ENCODE measurements at places on chromosomes 5 and 9. TPM values are rescaled to one million over a fixed set of nuclear protein-coding genes. Genes with fewer than 3 reads are reported as not detected.

Gene PCDHGA8
- under 0.01 TPM for total RNA-seq

DNA sequence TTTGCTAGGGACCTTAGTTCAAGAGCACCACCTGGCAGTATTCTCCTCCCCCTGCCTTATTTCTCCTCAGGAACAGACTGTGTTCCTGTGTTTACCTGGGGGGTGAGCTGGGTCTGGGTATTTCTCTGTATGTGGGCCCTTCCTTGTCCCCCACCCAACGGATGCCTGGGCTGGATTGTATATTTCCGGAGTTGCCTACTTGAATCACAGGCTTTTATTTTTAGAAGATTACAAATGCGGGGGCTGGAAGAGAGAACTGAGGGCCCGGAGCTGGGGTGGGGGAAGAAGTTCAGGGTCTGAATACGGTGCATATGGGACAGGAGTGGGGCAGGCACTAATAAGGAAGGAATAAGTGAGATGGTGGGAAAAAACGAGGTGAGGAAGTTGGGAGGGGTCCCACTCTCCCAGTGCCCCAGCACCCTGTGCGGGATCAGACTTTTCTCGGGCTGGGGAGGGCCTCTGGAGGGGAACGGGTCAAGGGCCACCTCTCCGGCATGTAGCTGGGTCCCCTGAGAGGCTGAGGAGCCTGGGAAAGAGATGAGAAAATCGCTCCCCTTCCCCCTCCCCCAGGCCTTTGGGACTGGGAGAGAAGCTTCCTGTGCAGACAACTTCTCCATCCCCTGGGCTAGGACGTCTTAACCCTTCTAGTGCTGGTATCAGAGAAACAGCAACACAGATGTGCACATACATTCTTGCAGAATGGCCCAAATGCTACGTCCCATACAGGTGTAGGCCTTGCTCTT is 42.1 kb downstream of the PCDH1 start:
- H3K27me3 ChIP-seq = no peaks in the 10 kb centered on the region
- peak overlapping the region; percentile 14 for H3K27ac ChIP-seq
- DNase-seq = no peak

GRCh38 chr9:123757547-123757946 is 172.4 kb downstream of the DENND1A start:
- H3K27me3 ChIP-seq = no peaks in the 10 kb centered on the region
- peaks cover 11% of the 10 kb centered on the region for H3K36me3 ChIP-seq
- no peak for DNase-seq
- no peak overlapping the region for H3K27ac ChIP-seq

GRCh38 chr5:121019106-121019505 is 555.0 kb downstream of the PRR16 start:
- H3K36me3 ChIP-seq = no peaks in the 10 kb centered on the region
- no peak overlapping the region for H3K27ac ChIP-seq
- H3K4me1 ChIP-seq = no peaks in the 10 kb centered on the region

Gene MEF2C
- 13.6 TPM for total RNA-seq

Gene PCDHB9
- 0.14 TPM for total RNA-seq

DNA sequence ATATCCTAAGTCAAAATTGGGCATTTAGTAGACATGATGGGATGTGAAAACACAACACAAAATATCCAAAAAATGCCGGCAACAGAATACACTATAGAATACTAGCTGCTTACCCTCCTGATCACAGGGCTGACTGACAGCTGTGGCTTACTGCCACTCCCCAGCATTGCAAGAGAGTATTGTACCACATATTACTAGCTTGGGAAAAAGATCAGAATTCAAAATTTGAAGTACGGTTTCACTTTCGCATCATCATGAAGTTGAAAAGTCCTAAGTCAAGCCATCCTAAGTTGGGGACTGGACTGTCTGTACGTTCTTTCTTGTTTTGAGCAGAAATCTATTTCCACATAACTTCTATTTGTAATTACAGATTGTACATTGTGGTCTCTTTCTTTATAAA is 851.4 kb downstream of the MAT2B start:
- no peak overlapping the region for H3K4me3 ChIP-seq
- H3K27ac ChIP-seq = no peak overlapping the region
- H3K27me3 ChIP-seq = no peaks in the 10 kb centered on the region
- H3K36me3 ChIP-seq = no peaks in the 10 kb centered on the region
- no peaks in the 10 kb centered on the region for H3K4me1 ChIP-seq
- no peak for DNase-seq

GRCh38 chr9:121277518-121278295 is 9.7 kb downstream of the GSN start:
- H3K27ac ChIP-seq = peak overlapping the region; percentile 96
- no peaks in the 10 kb centered on the region for H3K27me3 ChIP-seq
- H3K36me3 ChIP-seq = peaks cover 11% of the 10 kb centered on the region
- DNase-seq = no peak
- H3K4me3 ChIP-seq = no peak overlapping the region
- H3K4me1 ChIP-seq = peaks cover 100% of the 10 kb centered on the region

GRCh38 chr5:83156001-83156400 is 78.7 kb downstream of the XRCC4 start:
- no peak for DNase-seq
- no peaks in the 10 kb centered on the region for H3K36me3 ChIP-seq
- no peaks in the 10 kb centered on the region for H3K27me3 ChIP-seq
- no peaks in the 10 kb centered on the region for H3K4me1 ChIP-seq
- H3K4me3 ChIP-seq = no peak overlapping the region

DNA sequence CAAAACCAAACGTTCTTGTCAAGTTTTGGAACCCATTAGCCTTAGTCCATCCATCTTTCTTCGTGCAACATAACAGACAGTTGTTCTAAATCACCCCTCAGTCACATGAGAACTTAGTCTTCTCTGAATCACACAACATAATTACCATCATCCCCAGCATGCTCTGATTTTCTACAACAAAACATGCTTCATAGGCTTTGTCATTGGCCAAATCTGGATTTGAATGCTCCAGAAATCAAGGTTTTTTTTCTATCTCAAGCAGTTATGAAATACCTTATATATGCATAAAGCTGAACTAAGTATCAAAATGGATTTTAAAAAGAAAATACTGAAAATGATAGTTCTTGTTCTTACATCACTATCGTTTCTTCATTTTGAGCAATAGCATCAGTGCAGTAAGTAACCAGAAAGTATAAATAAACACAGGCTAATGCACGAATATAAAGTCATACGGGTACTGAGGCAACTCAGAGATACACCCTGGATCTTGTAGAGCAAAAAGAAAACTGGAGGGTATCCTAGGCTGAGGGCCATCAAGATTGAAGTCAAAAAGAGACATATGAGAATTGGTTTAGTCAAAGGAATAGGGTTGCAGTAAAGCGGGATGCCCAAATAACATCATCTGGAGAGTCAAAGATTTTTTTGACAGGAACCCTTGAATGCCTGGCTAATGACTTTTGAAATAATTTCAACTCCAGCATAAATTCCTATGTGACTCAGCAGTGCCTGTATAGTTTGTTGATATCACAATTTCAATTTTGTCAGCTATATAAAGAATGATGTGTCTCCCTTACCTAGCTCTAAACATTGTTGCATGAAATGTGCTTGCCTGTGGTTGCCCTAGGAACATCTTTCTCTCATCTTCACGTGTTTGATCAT is 164.7 kb downstream of the ADAMTSL1 start:
- H3K27me3 ChIP-seq = no peaks in the 10 kb centered on the region
- DNase-seq = peak; percentile 23
- H3K27ac ChIP-seq = no peak overlapping the region
- H3K4me1 ChIP-seq = no peaks in the 10 kb centered on the region
- H3K4me3 ChIP-seq = no peak overlapping the region

GRCh38 chr9:100819980-100820379 is 208.5 kb upstream of the PLPPR1 start:
- no peak for DNase-seq
- H3K36me3 ChIP-seq = no peaks in the 10 kb centered on the region

DNA sequence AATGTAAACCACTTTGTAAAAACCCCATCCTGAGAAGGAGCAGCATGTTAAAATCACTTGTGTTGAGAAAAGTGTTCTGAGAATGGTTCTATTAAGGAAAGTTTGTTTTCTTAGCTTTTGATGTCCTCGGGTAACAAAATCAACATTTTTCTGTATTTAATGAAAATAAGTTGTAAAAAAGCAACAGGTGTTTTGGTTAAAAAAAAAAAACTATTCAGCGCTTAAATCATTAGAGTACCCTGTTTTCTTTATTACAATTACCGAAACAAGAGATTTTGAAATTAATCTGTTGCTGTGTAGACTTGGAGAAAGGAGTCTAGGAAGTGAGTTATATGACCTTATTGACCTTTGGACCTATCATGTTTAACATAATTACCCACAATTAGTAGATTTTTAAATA is 167.7 kb downstream of the XRCC4 start:
- no peaks in the 10 kb centered on the region for H3K4me1 ChIP-seq
- no peaks in the 10 kb centered on the region for H3K27me3 ChIP-seq
- H3K4me3 ChIP-seq = no peak overlapping the region
- H3K36me3 ChIP-seq = no peaks in the 10 kb centered on the region
- H3K27ac ChIP-seq = no peak overlapping the region

Gene BRINP1
- not detected for total RNA-seq

- H3K4me1 ChIP-seq = no peaks in the 10 kb centered on the region
- H3K36me3 ChIP-seq = no peaks in the 10 kb centered on the region
- no peak overlapping the region for H3K4me3 ChIP-seq
- H3K27ac ChIP-seq = no peak overlapping the region
- no peaks in the 10 kb centered on the region for H3K27me3 ChIP-seq
Measured at GRCh38 chr5:153937661-153938060, 101.0 kb downstream of the FAM114A2 start.

DNA sequence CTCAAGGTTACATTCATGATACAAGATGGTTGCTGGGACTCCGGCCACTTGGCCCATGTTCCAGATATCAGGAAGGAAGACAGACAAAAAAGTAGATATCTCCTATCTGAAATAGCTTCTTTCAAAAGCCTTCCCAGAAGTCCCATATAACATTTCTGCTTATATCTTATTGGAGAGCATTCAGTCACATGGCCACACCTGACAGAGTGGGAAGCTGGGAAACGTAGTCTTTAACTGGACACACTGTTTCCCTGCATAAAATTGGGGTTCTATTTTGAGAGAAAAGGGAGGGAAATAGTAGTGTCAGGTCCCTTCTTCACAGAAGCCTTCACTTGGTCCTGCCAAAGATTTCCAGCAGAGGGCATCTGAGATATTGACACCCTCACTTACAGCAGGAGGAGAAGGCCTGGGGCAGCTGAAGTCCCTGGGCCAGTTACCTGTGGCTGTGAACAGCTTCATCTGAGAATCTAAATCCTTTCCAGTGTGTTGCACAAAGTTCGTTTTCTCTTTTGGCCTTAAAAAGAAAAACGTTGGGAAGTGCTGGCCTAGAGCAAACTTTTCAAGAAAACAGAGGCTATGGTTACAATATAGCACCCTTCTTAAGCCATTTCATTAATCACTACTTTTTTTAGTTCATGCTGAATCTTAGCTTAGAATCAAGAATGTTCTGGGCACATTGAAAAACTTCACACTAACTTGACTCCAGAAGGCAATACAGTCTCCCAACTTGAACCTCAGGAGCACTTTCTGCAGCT is 33.5 kb downstream of the SPEF2 start:
- H3K36me3 ChIP-seq = no peaks in the 10 kb centered on the region
- no peaks in the 10 kb centered on the region for H3K4me1 ChIP-seq

Measured in stomach (tissue), 19 donors.